ENCODE measurements at places on chromosomes 7 and 10.

DNA sequence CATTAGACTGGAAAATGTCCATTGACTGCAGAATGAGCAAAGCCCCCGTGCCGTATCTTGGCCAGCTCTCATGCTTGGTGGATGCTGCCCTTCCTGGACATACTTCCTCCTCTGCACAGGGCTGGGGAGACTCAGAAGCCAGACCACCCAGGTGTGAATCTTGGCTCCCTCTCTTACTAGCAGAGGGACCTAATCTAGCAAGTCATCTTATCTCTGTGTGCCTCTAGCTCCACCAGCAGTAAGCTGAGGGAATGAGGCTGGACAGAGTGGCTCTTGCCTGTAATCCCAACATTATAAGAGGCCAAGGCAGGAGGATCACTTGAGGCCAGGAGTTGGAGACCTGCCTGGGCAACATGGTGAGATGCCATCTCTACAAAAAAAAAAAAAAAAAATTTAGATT lies 173.8 kb upstream of the GHITM start:
- no peak for DNase-seq

GRCh38 chr10:21100190-21100589 lies 203.1 kb upstream of the NEBL start:
- DNase-seq: no peak

DNA sequence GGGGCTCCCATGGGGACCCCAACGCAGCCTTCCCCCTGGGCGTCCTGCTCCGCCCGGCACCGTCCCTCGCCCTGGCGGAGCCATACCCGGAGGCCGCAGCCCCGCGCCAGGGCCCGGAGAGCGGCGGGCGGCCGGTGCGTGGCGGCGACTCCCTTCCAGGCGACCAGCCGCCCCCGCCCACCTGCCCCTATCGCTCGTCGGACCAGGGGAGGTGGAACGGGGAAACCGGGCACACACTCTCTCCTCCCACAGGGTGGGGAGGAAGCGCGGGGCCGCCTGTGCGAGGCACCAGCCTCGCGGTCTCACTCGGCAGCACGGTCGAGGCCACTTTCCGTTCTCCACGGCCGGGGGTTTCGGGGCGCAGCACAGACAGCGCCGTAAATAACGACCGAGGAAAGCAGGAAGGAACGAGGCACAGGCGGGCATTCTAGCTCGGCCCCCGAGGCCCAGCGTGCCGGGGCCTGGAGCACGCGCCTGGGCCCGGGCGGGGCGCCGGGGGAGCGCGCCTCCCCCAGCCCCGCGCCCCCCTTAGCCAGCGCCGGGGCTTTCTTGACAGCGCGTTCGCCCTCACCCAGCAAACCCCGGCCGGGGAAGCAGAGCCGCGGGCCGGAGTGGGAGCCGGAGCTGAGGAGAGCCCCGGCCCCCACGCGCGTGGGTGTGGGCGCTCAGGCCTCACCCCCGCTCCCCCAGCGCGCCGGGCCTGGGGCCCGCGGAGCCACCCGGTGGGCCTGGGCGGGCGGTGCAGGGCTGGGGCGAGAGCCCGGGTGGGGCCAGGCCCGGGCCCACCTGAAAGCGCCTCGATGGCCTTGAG lies 936 bp downstream of the IGF2BP3 start:
- no peak for DNase-seq

- no peak for DNase-seq
Observed at GRCh38 chr10:6050801-6051445, 11.2 kb downstream of the IL2RA start.

DNA sequence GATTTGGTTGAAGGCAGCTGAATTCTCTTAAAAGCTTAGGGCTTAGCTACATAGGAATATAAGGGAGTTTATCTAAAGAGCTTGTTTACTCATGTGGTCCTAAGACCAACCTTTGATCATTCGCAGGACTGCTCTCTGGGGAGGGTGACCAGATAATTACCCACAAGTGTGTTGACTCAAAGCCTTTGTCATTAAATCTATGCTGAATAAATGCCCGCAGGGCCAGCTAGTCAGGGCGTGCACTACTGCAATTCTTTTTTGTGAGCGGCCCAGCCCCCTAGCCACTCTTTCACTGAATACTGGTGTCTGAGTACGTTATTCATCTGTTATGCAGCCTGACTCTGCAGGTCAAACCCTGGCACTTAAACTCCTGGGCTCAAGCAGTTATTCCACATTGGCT lies 69.6 kb downstream of the AKAP9 start:
- no peak for DNase-seq

GRCh38 chr10:11874568-11875493 lies 51.7 kb downstream of the PROSER2 start:
- DNase-seq: no peak

DNA sequence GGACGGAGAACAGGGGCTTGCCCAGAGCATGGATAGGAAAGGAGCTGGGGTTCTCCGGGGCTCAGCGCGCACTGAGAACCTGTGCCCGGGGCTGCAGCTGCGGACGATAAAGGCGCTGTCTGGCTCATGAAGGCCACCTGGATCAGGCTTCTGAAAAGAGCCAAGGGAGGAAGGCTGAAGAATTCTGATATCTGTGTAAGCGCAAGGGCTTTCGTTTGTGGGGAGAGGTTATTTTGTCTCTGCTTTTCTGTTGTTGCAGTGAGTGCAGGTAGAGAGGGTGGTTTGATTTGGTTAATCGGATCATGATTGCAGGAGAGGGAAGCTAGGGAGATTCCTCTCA lies 250.5 kb downstream of the NSUN6 start:
- no peak for DNase-seq

GRCh38 chr10:70191972-70192305 lies 21.6 kb upstream of the SAR1A start:
- DNase-seq: no peak

DNA sequence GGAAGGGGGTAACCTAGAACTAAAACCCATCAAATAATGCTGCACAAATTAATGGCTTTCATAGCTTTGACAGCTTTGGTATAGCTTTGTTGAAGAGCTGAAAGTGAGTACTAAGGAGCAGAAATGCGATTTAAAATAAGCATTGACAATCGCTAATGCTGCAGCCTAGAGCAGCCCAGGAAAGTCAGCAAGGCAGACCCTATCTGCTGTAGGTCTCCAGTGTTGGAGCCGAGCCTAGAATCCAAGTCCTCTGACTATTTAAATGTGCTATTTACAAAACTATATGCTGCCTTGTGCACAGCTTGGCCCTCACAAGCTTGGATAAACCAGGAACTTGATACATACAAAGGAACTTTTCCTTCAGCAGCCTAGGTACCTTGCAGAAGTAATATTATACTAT lies 64.9 kb upstream of the ASAH2 start:
- DNase-seq: no peak

- DNase-seq: no peak
Observed at GRCh38 chr7:77367976-77368375, 48.2 kb downstream of the GSAP start.

GRCh38 chr10:37704566-37704965 lies 152.8 kb downstream of the ZNF248 start:
- no peak for DNase-seq

- no peak for DNase-seq
Observed at GRCh38 chr10:66455304-66455703, 470.5 kb upstream of the LRRTM3 start.

- no peak for DNase-seq
Observed at GRCh38 chr7:100874300-100874576, 665 bp upstream of the SRRT start.

Measured in kidney epithelial cell (primary cell).